ENCODE measurements at places on chromosomes 5 and 9.

DNA sequence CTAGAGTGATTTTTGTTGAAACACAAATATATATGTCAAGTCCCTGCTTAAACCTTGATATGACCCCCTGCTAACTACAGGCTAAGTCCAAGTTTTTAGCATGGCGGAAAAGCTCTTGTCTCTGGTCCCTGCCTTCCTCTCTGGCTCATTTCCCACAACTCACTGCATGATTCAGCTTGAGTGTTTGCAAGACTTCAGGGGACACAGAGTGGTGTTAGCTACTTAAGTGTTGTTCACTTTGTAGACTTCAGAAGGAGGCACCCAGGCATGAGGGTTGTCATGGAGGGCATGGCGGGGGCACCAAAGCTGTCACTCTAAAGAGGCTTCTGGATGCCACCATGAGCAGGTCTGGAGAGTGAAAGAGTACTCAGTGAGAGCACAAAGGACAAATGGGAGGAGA, 362.4 kb upstream of the ACTBL2 start:
- no peak for DNase-seq

DNA sequence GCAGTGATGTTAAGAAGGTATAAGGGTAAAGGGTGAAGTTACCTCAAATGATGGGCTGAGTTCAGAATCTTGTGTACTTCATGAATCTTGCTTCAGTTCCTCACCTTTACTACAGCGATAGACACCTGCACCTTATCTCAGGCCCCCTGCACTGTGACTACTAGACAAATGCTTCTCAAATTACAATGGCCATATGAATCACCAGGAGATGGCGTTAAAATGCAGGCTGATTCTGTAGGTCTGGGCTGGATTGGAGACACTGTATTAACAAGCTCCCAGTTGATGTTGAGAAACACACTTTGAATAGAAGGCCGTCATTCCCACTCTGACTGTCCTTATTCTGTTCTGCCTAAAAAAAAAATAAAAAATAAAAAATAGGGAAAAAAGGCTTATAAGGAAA, 29.8 kb downstream of the TARS1 start:
- DNase-seq: no peak

- no peak for DNase-seq
Measured at GRCh38 chr5:73030995-73031394, 75.2 kb downstream of the FCHO2 start.

GRCh38 chr5:173004447-173004846, 20.9 kb downstream of the ATP6V0E1 start:
- DNase-seq: no peak

- no peak for DNase-seq
Measured at GRCh38 chr9:92188969-92189781, 74.0 kb upstream of the SPTLC1 start.

DNA sequence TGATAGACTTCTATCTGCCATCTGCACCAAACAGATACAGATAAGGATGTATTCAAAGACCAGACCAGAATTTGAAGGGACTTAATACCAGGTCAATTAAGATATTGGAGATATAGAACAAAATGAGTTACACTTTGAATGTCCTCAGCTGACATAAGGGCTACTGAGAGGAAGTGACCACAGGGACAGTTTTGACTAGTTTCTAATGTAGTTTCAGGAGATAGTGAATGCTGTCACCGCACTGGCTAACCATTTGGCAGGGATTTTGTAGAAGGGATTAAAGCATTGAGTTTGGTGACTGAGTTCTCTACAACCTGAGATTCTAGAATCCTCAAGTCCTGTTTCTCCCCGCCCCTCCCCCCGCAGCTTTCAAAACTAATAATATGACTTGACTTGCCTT, 22.7 kb downstream of the CCNH start:
- no peak for DNase-seq

- no peak for DNase-seq
Measured at GRCh38 chr5:154363411-154363810, 82.4 kb upstream of the SAP30L start.

DNA sequence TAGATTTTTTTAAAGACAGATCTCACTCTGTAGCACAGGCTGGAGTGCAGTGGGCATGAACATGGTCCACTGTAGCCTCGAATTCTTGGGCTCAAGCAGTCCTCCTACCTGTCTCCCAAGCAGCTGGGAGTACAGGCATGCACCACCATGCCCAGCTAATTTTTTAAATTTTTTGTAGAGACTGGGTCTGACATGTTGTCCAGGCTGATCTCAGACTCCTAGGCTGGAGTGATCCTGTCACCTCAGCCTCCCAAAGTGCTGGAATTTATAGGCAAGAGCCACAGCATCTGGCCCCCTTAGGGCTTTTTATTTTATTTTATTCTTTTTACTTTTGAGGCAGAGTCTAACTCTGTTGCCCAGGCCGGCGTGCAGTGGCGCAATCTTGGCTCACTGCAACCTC, 56.4 kb downstream of the NSD1 start:
- no peak for DNase-seq

DNA sequence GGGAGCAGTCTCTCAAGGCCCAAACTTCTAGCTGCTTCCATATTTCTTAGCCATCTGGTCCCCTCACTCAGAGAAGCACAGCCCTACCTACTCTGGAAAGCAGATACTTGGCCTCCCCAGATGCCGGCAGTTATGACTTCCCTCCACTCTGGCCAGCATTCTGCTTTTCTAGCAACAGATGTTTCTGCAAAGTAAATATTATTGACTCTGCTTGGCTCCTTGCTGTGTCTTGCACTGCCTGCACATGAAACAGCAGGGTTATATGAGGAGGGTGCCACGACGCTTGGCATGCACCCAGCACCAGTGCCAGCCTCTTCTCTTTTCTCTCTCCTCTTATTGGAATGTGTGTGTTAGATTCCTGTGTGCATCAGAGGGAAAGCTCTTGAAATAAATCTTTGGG, 99.7 kb downstream of the ARHGAP26 start:
- no peak for DNase-seq

GRCh38 chr5:36523450-36523849, 83.0 kb upstream of the SLC1A3 start:
- DNase-seq: no peak

DNA sequence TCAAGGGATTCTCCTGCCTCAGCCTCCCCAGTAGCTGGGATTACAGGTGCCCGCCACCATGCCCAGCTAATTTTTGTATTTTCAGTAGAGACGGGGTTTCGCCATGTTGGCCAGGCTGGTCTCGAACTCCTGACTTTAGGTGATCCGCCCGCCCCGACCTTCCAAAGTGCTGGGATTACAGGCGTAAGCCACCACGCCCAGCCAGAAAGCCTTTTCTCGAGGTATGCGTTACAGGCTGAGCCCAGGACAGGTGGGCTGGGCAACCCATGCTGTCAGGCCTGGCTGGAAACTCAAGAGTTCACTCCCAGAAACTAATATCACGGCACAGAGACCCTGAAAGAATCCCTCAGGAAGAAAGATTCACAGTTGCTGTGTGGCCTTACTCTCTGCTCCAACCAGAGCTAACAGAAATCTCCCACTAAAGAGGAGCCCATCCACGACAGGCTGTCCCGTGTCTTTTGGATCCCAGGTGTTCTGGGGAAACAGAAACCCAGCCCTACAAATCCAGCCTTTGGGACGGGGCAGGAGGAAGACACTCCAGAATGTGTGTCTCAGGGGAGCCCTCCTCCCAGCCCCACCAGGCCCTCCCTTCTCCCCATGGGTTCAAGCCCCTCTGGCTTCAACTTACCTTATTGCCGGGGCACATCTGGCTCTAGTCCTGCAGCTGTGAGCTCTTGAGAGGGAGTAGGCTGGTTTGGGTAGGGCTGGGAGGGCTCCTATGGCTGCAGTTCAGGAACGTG, 400 bp downstream of the TIFAB start:
- no peak for DNase-seq

GRCh38 chr5:176904276-176904675, 5.1 kb upstream of the HK3 start:
- DNase-seq: no peak

DNA sequence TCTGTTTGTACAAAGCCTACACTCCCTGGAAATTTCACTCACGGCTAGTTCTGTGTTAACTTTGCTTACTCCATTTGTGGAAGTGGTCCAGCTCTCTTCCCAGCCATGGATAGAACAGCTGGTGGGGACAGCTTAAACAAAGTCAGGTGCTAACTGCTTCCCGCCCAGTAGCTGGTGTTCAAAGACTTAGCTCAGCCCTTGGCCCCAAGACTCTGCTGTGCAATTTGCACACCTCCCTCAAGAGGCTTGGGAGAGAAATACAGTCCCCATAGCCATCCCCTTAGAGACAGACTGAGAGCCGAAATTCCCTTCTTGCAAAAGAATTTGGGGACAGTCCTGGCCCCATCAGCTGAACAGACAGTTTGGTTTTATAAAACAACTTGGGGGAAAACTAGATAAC, 73.8 kb upstream of the RAI14 start:
- DNase-seq: no peak

- DNase-seq: no peak
Measured at GRCh38 chr5:25160891-25161290, 516.1 kb upstream of the CDH10 start.

- DNase-seq: no peak
Measured at GRCh38 chr5:82104872-82105271, 133.0 kb downstream of the ATG10 start.

GRCh38 chr5:174844971-174845370, 120.6 kb downstream of the MSX2 start:
- no peak for DNase-seq

DNA sequence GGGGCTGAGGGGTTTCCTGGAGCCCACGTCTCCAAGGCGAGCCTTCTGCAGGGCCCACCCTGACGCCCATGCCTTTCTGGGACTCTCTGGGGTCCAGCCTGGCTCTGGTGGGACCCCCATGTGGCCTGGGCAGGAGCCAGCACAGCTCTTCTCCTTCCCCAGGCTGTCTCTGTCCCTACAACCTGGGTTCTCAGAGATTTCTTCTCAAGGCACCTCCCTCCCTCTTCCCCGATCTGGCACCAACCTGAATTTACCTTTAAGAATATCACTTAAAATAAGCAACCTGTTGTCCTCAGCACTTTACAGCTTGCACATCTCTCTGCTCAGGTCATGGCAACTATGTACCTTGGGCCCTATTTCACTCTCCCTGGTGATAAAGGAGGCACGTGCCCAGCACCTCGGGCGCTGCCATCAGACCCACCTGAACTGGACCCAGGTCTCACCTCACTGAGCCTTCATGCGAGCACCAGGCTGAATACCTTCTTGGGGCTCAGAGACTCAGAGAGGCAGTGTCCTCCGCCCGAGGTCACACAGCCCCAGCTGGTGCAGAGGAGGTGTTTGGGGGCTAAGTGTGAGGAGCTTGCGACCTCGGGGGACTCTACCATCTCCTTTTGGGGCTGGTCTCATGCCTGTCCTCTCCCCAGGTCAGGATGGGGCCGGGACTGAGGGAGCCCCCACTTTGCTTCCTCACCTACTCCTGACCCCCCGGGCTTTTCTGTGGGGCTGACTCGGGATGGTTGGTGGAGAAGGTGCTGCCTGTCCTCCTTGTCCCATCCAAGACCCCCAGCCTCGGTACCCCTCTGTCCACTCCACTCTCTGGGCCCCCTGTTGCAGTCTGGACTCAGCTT, 217.7 kb downstream of the C9orf50 start:
- DNase-seq: no peak

GRCh38 chr5:120207129-120207528, 257.0 kb upstream of the PRR16 start:
- DNase-seq: no peak

DNA sequence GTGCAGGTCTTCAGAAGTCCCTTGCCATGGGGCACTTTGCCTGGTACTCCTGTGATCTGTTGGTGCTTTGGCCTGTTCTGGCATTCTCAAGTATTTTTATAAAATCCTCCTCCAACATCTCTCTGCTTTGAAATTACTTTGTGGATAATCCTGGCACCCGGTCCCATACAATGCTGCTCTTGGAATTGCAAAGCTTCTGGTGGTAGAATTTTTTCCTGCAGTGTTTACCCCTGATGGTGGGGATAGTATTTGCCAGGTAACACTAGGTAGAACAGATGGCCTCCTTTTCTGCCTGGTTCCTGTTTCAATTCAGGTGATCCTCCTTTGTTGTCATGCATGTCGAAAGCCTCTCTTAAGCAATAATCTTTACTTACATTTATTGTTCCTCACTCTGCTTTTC, 109.8 kb upstream of the ATP10B start:
- DNase-seq: no peak

DNA sequence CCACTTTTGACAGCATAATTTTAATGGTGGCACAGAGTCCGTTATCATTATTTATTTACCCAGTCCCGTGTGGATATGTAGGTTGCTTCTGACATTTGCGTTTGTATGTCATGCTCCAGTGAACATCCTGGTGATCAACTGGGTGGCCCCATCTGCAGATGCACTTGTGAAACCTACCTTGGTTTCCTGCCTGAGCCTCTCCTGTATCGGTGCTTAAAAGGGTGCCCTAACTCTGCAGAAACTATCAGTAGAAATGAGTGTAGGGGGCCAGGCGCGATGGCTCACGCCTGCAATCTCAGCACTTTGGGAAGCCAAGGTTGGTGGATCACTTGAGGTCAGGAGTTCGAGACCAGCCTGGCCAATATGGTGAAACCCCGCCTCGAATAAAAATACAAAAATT, 92.1 kb upstream of the IER5L start:
- no peak for DNase-seq

GRCh38 chr9:132481053-132481849, 71.2 kb downstream of the CFAP77 start:
- DNase-seq: no peak

DNA sequence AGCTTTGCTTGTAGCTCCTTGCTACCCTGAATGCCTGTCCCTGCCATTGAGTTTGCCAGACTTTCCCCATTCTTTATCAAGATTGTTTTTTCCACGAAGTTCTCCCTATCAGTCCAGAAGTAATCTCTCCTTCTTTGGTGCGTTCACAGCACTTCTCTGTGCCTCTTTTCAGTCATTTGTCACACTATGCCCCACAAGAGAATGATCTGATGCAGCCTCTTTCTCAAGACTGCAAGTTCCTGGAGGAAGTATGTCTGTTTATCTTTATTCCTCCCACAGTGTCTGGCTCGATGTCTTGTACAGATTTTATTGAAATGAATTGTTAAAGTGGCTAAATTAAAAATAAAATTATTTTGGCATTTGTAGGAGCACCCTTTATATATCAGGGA, 99.3 kb downstream of the CCDC192 start:
- no peak for DNase-seq

DNA sequence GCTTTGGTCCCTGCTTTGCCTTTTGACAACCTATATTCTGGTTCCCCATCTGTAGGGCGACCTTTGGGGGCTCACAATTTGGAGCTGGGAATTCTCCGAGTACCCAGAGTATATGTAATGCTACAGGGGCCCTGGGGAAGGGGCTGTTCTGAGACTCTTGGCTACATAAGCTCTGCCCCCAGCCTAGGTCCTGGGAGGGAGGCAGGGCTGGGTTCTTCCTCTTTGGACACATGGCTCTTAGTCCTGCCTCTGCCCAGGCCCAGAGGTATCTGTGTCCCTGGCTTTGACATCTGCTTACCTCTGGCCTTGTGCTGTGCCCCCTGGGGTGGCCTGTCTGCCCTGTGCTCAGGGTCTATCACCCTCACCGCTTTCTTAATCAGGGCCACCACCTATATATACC, 181.6 kb downstream of the CACNA1B start:
- DNase-seq: no peak

DNA sequence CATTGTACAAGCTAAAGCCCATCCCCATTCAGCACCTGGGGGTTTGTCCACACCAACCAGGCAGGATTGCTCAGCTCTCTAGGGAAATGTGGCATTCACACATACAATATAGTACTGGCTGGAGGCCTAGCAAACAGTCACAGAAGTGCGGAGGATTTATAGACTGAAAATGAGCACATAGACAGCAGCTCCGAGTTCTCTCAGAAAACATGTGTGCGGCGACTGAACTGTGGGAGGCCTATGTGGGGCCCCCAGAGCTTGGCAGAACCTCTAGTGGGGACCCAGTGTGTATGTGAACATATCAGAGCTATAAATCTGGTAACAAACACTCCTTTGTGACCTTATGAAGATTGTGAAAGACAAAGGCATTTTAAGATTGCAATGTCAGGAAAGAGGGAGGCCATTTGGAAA, 431.1 kb downstream of the DTWD2 start:
- DNase-seq: no peak
